Body of pancreas (tissue), 4 donors: ENCODE measurements at places on chromosomes 6 and 20. TPM values are rescaled to one million over a fixed set of nuclear protein-coding genes. Genes with fewer than 3 reads are reported as not detected.

Gene KCNQ2
- total RNA-seq, result 1.8 TPM

Gene AAR2
- 19.4 TPM for total RNA-seq

DNA sequence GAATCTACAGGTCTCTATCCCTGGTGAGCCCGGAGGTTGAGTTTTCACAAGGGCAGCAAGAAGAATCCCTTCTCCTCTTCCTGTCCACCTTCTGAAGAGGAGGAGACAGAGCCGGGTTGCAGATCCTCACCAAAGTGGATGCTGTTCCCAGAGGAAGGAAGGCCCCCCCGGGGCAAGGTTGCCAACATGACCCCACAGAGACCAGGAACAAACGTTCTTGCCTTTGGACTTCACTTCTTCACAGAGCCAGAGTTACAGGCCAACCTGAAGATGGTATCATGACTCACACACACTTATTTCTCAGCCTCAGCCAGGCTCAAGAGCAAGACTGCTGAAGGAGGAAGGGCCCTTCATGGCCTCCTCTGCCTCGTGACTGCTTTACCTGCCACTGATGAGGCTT, 384.3 kb downstream of the CD83 start:
- H3K4me3 ChIP-seq, result no peak overlapping the region
- H3K27me3 ChIP-seq, result no peaks in the 10 kb centered on the region
- no peaks in the 10 kb centered on the region for H3K4me1 ChIP-seq
- H3K27ac ChIP-seq, result no peak overlapping the region
- H3K36me3 ChIP-seq, result no peaks in the 10 kb centered on the region

DNA sequence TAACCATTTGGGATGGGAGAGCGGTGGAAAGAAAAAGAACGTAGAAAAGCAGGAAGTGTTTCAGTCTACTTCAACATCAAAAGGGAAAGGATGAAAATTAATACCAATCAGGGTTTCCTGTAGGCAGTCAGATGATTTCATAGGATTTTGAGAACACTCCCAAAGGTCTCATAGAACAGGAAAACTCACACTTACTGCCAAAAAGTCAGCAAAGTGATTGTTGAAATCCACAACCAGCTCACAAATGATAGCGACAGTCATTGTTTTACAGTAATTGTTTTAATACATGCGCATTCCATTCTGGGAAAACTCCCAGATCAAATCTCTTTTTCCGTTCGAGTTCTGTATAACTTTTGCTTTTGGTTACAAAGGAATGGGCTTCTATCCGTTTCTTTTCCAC, 5.3 kb upstream of the CNKSR3 start:
- peaks cover 50% of the 10 kb centered on the region for H3K4me1 ChIP-seq
- no peak overlapping the region for H3K4me3 ChIP-seq
- no peak for DNase-seq
